Umbilical cord (tissue), 2 donors: ENCODE measurements at places on chromosomes 13 and 19. TPM values are rescaled to one million over a fixed set of nuclear protein-coding genes. Genes with fewer than 3 reads are reported as not detected.
A peak's percentile ranks its signal among the peaks of the same experiment; 100 is the strongest.

Gene NOTCH3
- 58.0 TPM for total RNA-seq

Gene CASP14
- 0.48 TPM for total RNA-seq

Gene CDC42EP5
- 104 TPM for total RNA-seq

Gene C13orf46
- total RNA-seq, result 0.48 TPM

Gene DAND5
- not detected for total RNA-seq

Gene PTH2
- not detected for total RNA-seq

Gene ZNF700
- total RNA-seq, result 16.1 TPM

Gene CERS4
- 17.8 TPM for total RNA-seq

DNA sequence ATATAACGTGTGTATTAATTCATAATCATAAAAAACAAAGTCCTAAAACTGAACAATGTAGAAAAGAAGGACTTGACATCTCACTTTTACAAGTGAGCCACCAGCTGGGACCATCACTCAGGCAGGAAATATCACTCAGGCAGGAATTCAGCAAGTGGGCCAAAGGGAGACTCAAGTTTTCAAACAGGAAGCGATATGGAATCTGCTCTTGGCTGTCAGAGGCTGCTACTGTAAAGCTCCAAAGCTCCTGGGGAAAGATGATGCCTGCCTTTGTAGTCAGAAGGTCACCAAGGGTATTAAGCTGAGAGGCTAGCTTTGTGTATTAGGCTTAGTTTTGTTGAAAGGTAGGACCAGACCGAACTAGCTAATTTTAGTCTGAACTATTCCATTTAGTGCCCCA lies 5.5 kb upstream of the AKAP11 start:
- DNase-seq, result peak; percentile 53

DNA sequence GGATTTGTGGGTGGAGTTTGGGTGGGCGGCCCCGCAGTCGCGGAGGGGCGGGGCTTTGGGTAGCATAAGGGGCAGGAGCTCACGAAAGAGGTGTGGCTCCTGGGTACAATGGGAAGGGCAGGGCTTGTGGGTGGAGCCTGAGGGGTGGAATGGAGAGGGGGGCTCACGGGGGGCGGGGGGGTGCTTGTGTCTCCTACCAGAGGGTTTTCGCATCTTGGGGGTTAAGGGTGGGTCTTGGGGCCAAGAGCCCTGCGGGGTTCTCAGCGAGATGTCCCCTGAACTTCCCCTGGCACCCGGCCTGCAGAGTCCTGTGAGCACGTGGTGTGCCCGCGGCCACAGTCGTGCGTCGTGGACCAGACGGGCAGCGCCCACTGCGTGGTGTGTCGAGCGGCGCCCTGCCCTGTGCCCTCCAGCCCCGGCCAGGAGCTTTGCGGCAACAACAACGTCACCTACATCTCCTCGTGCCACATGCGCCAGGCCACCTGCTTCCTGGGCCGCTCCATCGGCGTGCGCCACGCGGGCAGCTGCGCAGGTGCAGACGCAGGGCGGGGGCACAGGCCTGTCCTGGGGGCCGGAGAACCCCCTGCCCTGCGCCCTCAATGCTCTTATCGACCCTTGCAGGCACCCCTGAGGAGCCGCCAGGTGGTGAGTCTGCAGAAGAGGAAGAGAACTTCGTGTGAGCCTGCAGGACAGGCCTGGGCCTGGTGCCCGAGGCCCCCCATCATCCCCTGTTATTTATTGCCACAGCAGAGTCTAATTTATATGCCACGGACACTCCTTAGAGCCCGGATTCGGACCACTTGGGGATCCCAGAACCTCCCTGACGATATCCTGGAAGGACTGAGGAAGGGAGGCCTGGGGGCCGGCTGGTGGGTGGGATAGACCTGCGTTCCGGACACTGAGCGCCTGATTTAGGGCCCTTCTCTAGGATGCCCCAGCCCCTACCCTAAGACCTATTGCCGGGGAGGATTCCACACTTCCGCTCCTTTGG lies 5.1 kb downstream of the FSTL3 start:
- DNase-seq, result no peak

GRCh38 chr13:44660050-44660449 lies 83.9 kb upstream of the TSC22D1 start:
- DNase-seq, result no peak

DNA sequence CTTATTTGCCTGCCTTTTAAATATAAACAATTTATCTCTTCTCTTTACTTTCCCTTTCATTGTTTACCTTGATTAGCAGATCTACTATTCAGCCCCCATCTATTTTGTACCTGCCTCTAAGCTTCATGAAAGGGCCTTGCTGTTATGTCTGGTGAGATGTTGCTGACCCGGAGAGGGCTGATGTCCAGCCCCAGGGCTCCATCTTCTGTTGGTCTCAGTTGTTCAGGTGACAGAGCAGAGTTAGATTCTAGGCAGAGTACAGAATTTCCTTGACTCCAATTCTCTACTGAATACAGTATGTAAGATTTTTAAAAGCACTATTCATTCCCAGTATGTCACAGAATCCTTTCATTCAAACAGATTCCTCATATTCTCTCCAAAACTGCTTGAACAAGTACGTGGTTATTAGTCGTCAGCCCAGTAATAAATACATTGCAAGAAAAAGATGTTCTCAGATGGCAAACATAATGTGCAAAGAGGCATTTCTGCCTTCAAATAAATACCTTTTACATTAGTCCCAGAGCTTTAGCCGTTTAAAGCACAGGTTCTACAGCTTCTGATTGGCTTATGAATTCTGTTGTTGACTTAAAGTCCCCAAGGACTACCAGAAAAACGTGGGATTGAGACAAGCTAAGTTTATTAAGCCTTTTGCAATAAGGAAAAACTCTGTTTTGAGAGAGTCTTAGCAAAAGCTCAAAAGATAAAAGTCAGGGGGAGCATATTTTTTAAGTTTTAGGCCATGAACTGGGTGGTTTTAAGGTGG lies 159.1 kb downstream of the GPC5 start:
- no peak for DNase-seq

DNA sequence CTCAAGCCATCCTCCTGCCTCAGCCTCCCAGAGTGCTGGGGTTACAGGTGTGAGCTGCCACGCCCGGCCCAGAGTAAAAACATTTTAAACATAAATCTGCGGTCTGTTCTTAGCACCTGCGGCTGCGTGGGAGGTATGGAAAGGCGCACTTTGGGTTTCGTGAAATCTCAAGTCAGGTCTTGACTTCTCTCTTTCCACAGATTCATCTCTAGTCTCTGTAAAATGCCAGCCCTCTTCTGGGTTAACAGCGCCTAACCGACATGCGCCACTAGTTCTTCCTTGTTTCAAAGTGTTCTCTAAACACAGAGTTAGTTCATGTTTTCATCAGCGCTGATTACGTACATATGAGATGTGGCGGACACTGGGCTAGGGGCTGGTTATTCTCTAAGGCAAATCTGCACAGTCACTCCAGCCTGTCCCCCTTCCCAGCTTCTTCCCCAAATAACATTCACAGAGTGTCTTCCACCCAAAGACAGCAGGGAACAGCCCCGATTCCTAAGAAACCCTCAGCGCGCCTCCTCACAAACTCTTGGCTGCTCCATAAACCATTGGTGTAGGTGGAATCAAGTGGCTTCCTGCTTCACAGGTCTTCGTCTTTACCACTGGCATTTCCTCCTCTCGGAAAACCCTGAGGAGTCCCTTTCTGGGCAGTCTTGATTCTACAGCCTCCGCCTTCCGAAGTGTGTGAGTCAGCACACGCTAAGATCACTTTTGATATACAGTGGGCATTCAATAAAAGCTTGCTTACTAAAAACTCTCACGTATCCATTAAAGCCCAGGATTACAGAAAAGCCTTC lies 1.4 kb downstream of the PARP4 start:
- DNase-seq, result peak; percentile 28

DNA sequence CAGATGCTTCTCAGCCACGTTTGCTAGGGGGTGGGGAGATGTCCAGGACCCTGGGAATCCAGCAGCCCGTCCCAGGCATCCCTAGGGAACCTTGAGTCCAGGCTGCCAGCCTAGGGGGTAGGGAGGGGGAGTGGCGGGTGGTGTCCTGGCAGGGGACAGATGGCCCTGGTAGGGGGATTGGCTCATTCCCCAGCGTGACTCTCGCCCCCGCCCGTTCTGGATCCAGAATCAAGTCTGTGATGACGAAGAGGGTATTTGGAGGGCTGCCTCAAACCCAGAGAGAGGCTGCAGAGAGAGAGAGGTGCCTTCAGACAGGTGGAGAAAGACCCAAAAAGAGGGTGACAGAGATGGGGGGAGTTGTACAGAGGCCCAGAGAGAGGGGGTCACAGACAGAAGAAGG lies 4.1 kb downstream of the SLC17A7 start:
- DNase-seq, result no peak

- no peak for DNase-seq
These were observed 5.1 kb downstream of the SSBP4 start for GRCh38 chr19:18424122-18424889.

DNA sequence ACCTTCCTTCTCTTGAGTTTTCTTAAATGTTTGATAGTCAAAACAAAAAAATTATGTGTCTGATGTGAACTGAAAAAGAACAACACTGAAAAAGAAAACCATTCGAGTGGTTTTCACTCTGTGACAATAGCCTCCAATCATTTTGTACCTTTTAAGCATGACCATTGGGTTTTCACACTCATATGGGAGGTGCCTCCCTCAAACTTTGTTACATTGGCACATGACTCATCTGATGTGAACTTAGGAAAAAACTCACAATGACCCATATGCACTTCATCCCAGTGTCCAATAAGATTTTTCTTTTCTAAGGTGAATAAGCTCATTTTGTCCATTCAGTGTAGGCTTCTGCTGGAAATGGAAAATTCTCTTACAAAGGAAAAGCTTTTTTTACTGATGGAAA lies 66.6 kb upstream of the XPO4 start:
- DNase-seq, result no peak

GRCh38 chr19:5262721-5263120 lies 77.9 kb downstream of the PTPRS start:
- no peak for DNase-seq

GRCh38 chr13:113041896-113042295 lies 63.7 kb upstream of the F7 start:
- DNase-seq, result no peak

GRCh38 chr13:113137691-113138298 lies 15.2 kb downstream of the F10 start:
- no peak for DNase-seq

DNA sequence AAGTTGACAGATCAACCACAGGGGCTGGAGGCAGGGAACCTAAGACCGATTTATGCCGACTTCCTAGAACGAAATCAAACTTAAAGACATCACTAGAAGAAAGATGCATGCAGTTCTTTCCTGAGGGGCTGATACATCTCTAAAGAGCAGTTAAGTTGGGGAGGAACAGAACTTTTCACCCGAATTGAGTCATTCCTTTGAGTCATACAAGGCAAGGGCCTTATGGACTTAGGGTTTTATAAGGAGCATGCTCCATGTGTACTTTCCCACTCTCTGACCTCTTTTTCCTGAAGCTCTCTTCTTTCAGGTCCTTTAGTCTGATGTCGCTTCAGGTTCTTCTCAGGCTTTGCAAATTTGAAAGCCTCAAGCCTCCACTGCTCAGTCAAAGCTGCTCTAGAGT lies 7.9 kb upstream of the FBXL3 start:
- DNase-seq, result peak; percentile 7

DNA sequence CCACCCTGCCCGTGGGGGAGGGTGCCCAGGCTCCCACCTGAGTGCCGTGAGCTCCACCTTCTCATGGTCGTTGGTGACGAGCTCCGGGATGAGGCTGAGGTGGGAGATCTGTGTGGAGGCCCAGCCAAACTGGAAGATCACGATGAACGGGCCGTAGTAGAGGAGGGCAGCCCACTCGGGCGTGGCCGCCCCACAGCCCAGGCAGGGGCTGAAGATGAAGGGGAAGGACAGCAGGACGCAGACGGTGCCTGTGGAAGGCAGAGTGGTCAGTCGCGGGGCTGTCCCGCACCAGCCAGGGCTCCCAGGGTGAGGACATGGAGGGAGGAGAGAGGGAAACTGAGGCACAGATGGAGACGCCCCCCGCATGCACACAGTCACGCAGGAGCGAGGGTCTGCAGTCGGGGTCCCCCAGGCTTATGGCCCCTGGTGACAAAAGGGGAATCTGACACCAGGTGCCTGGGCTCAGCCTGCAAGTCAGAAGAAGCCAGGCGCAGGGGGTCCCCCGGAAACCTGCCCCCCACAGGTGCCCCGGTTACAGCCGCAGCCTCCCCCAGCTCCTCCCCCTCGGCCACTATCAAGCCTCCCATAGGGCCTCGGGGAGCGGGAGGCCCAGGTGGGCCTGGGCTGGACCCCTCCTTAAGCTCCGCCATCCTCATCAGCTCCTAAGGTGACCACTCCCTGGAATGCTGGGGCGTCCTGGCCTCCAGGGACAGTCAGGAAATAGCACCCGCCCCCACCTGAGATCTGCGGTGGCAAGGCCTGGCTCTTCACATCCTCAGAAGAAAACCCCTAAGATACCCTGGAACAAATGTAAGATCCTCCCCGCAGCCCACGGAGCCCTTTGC lies 6.2 kb downstream of the MFSD12 start:
- no peak for DNase-seq

DNA sequence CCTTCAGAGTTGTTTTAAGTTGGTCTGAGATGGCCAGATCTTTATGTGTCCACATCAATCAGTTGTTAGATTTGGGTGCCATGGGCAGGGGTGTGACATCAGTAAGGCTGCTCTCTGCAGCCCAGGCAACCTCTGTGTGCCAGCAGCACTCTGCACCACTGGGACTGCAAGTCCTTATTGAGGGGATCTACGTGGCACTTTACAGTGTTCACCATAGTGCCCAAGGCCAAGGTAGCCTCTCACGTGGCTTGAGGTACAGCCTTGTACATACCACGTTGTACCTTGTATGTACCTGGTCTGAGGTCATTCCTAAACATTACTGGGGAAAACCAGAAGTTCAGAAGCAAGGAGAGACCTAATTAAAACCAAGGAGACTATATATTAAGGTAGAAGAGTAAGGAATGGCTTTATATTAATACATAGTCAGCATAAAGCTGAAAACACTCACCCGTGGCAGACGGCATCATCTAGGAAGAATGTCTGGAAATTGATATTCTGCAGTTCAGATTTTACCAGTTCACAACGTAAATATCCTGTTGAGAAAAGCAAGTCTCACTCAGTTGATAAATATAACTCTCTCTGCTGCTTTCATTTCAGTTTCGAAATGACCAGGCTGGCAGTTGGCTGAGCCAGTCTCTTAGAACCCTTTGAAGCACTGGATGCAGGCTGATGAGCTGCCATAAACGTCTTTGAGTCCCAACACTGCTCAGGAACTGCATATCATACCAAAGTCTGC lies 128.8 kb downstream of the ZDHHC20 start:
- DNase-seq, result peak; percentile 54
